SHP77 (cell line): ENCODE measurements at places on chromosomes 4 and X.

- no peak for DNase-seq
Measured at GRCh38 chr4:184312126-184312525, 94.5 kb upstream of the ENPP6 start.

DNA sequence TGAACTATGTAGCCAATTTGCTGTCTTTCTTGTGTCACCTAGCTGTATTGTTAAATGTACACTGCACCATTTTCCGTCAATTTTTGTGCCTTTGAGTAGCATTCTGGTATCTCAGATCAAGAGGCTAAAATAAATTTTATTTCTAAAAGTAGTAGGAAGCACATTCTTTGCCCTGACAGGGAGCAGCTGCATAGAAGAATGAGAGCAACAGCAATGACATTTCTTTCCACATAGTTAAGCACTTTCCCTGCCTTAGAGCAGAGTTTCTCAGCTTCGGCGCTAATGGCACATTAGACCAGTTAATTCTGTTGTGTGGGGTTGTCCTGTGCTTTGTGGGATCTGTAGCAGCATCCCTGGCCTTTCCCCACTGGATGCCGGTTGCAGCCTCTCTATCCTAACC is 173.9 kb downstream of the CHIC2 start:
- DNase-seq: no peak

GRCh38 chr4:104206784-104207183 is 287.9 kb downstream of the CXXC4 start:
- no peak for DNase-seq

- DNase-seq: no peak
Measured at GRCh38 chr4:40629401-40630334, at the start of gene RBM47. Gene RBM47 (minus strand): TSS chr4:40629864. CDS start chr4:40438893, 190,971 bp downstream.

GRCh38 chr4:67465032-67465762 is 80.1 kb downstream of the CENPC start:
- peak; percentile 21 for DNase-seq

GRCh38 chr4:16750882-16751642 is 147.4 kb downstream of the LDB2 start:
- DNase-seq: no peak

DNA sequence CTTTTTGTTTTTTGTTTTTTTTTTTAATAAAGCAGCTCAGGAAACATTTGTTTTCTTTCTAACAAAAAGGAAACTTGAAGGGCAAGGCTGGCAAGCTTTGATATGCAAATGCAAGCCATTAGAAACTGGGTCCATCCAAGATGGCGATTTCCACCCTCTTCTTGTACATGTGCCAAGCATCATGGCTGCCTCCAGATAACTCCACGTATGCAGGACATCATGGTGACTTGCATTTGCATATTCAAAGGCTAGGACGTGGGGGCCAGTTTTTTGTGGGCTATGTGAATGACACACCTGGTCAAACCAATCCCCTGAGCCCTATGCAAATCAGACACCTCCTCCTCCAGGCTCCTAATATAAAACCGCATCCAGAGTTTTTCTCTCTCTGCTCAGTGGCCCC is 692.6 kb downstream of the FAM133A start:
- DNase-seq: no peak

DNA sequence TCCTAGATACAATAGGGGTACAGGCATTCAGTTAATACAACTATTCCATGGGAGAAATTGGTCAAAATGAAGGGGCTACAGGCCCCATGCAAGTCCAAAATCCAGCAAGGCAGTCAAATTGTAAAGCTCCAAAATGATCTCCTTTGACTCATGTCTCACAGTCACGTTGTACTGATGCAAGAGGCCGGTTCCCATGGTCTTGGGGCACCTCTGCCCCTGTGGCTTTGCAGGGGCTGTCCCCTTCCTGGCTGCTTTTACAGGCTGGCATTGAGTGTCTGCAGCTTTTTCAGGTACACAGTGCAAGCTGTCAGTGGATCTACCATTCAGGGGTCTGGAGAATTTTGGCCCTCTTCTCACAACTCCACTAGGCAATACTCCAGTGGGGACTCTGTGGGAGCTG is 12.5 kb upstream of the ASIC5 start:
- DNase-seq: no peak

DNA sequence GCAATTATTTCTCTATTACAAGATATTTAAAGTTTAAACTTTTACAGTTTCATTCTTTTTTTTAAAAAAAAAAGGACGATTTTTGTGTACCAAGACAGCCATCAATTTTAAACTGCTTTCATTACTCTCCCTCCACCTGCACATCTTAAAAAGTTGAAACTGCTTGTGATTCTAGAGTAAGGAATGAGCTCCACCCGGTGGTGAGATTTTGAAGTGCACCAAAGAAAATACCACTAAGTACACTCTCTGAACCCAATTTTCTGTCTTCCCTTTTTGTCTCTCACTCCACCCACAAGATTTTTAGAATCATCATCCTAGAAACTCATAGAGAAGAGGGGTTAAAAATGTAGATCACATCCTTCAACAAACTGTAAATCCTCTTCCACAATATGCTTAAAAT is 91.3 kb upstream of the WDR44 start:
- peak; percentile 4 for DNase-seq

DNA sequence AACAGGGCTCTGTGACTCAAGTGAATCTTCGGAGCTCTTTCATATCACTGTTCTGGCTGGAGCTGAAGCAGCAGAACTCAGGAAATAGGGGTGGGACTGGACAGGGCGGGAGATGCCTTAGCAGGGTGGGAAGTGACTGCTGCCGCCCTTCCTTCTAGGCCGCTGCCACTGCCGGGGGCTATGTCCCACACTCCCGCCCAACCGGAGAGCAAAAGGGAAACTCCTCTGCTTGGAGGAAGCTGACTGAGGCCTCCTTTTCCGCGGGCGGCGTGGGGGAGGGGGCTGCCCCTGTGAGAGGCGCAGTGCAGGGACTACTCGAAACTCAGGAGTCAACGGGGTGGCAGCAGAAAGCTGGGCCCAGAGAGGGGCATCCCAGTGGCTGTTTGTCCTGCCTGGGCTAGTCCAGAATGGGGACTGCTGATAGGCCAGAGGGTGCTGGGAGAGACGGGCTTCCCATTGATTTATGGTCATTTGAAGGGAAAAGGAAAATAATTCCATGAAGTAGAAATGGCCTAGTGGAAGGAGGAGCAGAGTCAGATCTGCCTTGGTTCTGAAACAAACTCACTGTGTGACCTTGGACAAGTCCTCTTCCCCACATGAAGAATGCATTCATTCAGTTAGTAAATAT is 36.9 kb downstream of the STARD8 start:
- DNase-seq: no peak

GRCh38 chr4:133544097-133544496 is 395.0 kb downstream of the PCDH10 start:
- no peak for DNase-seq

DNA sequence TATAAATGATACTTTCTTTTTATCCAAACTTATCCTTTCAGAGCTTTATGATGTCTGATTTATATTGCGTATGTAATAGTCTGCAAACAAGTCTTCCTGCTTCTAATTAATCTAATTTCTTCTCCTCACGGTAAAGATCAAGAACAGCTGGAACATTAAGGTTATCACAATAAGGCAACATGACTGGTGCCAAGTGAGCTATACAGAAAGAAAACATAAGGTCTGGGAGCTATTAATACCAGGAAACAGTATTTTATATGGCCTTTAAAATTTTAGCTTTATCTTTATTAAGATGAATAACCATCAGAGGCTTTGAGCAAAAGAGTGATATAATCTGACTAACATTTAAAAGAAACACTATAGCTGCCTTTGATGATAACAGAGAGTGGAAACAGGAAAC is 28.7 kb upstream of the CABS1 start:
- DNase-seq: no peak

- DNase-seq: no peak
Measured at GRCh38 chr4:112775801-112776200, 138.9 kb downstream of the LARP7 start.

DNA sequence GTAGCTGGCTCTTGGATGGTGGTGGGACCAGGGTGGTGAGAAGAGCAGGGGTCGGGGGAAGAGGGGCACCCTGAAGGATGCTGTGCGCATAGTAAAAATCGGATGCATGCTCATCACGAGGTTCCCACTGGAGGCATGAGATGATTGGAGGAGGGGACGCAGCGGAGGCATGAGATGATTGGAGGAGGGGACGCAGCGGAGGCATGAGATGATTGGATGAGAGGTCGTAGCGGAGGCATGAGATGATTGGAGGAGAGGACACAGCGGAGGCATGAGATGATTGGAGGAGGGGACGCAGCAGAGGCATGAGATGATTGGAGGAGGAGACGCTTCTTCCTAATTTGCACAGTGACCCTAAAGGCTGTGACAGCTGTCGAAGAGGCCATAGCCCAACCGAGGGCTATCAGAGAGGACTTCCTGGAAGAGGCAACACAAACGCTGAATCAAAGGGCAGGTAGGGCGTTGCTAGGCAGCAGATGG is 106.7 kb downstream of the ADRA2C start:
- no peak for DNase-seq

- no peak for DNase-seq
Measured at GRCh38 chr4:176149680-176150355, 45.6 kb downstream of the SPATA4 start.

- no peak for DNase-seq
Measured at GRCh38 chr4:17068891-17069290, 170.4 kb upstream of the LDB2 start.

GRCh38 chr4:110139815-110140214 is 58.6 kb downstream of the ELOVL6 start:
- DNase-seq: no peak

GRCh38 chrX:52979993-52980392 is 21.7 kb upstream of the FAM156A start:
- no peak for DNase-seq

- no peak for DNase-seq
Measured at GRCh38 chrX:115642311-115642710, 81.3 kb downstream of the PLS3 start.

DNA sequence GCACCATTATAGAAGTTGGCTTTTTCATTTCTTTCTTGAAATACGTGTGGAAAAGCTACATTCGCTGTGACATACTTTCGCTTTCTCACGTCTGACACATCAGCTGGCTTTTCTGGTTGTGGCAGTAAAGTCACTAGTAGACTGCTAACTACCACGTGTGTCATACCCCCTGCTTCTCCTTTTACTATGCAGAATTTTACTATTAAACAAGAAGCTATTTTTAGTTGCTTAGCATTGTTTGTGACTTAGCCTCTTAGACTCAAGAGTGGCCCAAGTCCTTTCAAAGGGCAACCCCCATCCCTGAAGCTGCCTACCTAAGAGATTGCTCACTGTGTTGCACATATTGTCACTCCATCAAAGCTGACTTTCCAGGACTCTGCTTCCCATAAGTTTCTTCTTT is 2.1 kb upstream of the IL2 start:
- no peak for DNase-seq

DNA sequence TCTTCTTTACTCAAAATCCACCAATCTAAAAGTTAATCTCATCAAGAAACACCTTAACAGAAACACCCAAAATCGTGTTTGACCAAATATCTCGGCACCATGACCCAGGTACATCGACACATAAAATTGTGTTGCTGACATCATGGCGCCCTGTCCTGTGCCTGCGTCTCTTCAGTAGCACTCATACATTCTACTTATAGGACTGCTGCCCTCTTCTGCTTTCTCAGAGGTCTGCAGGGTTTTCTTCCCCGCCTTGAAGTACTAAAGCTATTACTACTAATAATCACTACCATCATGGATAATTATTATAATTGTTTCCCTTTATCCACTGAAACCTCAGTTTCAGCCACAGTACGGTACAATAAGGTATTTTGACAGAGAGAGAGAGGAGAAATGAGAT is 1403.1 kb upstream of the TENM3 start:
- DNase-seq: no peak

DNA sequence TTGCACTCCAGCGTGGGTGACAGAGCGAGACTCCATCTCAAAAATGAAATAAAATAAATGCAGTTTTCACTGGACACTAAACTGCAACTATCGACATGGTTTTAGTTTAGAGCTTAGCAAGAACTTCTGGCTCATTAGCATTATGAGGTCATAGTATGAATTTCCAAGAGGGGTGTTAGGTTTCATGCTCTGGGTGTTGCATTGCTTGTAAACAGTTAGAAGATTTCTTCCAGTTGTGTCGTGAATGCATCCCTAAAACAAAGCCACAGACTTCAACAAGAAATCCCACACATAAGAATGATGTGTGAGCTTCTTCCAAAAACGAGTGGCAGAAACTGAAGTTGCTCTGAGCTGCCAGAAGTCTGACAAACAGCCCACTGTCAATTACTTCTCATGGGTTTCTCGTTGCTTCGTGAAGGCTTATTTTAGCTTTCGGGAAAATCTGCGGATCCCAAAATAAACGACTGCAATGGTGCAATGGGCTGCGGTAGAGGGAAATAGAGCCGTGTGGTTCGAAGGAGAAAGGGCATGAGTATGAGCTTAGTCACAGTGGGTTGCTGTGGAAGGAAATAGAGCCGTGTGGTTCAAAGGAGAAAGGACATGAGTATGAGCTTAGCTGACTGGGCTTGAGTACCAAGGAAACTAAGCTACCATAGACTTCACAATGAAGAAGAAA is 354.9 kb downstream of the DHRSX start:
- no peak for DNase-seq

DNA sequence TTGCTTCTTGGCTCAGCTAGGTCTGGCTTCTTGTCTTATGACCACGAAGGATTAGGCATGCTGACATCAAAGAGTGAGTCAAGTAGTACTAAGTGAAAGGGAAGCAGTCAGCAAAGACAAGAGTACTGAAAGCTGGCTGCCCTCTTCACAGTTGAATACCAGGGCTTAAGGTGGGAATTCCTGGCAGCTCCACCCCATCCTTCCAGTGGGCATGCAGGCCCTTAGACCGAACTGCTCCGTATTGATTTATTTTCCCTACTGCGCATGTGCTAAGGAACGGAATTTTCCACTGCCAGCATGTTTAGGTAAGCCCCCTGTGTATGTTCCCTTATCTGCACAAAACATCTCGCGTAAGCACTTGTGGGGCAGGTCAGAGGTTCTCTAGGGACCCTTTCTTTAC is 2320.1 kb downstream of the ARAP2 start:
- DNase-seq: no peak

GRCh38 chrX:34657726-34658070 is 613 bp upstream of the TMEM47 start:
- DNase-seq: no peak

- DNase-seq: no peak
Measured at GRCh38 chrX:16778545-16778944, 7.7 kb upstream of the TXLNG start.

- no peak for DNase-seq
Measured at GRCh38 chr4:107866726-107867125, 42.0 kb downstream of the SGMS2 start.

DNA sequence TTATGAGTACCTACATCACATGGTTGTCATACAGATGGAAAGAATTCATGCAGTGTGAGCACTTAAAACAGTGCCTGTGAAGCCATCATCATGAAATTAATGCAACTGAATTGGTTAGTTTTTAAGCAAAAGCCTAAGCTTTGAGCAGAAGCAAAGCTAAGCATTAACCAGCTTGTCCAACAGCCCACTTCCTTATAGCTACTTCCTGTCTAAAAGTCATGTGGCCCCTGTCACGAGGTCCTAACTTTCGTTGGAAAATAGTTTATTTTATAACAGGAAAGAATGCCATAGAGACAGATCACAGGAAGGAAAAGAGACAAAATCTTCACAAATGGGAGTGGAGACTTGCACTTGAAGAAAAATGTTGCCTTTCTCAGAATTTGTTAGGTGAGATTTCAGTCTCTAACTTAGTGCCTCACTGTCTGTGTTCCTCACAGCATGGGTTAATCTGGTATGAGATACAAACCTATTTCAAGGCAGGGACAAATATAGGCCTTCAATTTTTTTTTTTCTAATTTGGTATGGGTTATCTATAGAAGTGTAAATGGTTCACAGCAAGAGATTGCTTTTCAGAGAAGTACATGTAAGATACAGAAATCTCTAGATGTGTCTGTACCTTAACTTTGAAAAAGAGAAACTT is 27.7 kb upstream of the VCX start:
- no peak for DNase-seq
